ENCODE measurements at places on chromosomes 6 and 20.

- peak; percentile 23 for DNase-seq
Measured at GRCh38 chr6:138600726-138601125, 101.4 kb upstream of the NHSL1 start.

- DNase-seq, result peak; percentile 36
Measured at GRCh38 chr20:63968928-63969760, 586 bp downstream of the ZNF512B start.

GRCh38 chr20:50879649-50880550, 51.3 kb downstream of the ADNP start:
- no peak for DNase-seq

DNA sequence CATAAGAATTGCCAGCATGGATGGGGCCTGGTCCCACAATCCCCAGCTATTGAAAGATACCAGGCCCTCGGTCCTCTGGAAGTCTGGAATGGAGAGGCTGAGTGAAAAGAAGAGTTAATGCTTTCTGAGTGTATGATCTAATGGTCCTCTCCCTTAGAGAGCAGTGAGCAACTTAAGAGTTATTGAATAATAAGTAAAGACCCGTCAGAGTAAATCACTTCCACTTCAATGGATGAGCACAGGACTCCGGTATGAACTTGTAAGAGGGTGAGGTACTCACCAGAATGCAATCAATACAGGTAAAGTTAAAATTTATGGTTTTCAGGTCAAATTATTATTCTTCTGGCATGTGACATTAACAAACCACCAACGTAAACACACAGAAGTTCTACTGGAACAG, 39.9 kb downstream of the FAXC start:
- no peak for DNase-seq

DNA sequence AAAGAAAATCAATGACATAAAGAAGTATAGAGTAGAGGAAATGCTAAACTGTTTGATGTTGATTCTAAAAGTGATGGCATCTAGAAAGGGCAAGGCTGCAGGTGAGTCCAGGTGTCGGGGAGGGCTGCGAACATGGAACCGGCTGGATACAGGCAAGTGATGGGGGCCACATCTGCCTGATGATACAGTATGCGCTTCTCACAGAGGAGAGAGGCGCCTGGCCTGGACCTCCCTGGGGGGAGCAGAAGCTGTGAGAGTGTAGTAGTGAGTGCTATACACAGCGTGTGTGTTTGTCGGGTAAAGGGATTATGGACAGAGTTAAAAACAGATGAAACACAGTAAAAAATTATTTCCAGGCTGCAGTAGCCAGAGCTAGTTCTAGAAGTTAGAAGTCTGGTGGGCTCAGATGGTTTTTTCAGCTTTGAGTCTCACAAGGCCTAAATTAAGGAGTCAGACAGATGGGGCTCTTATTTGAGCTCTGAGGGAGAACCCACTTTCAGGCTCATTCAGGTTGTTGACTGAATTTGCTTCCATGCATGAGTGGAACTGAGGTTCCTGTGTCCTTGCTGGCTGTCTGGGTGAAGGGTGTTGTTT, 195.8 kb upstream of the ARG1 start:
- no peak for DNase-seq

DNA sequence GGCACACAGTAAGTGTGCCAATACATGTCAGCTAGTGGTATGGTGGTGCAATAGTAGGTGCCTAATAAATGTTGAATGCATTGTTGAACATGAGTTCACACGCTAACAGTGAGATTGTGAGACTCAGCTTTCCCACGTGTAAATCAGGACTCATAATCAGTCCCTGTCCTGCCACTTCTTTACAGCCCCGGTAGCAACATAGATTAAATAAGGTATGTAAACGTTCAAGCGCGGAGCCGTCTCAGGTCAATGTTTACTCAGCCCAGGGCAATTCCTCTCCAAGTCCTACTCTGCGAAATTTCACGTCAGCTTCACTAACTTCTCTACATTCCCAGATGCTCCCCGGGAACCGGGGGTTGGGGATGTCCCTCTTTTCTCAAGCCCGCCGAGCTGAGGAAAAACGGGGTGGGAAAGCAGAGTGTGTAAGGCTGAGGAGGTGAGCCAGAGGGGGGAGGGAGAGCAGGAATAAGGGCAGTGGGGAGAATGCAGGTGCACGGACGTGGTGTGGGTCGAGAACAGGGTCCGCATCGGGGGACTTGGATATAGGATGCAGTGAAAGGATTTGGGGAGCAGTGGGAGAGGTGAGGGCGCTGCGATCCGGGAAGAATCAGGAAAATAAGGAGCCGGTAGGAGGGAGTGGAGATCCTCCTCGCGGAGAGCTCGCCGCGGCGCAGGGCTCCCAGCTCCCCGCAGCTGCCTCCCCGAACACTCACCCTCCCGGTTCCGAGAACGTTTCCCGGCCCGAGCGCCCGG, 544 bp upstream of the TP53INP2 start:
- peak; percentile 37 for DNase-seq

DNA sequence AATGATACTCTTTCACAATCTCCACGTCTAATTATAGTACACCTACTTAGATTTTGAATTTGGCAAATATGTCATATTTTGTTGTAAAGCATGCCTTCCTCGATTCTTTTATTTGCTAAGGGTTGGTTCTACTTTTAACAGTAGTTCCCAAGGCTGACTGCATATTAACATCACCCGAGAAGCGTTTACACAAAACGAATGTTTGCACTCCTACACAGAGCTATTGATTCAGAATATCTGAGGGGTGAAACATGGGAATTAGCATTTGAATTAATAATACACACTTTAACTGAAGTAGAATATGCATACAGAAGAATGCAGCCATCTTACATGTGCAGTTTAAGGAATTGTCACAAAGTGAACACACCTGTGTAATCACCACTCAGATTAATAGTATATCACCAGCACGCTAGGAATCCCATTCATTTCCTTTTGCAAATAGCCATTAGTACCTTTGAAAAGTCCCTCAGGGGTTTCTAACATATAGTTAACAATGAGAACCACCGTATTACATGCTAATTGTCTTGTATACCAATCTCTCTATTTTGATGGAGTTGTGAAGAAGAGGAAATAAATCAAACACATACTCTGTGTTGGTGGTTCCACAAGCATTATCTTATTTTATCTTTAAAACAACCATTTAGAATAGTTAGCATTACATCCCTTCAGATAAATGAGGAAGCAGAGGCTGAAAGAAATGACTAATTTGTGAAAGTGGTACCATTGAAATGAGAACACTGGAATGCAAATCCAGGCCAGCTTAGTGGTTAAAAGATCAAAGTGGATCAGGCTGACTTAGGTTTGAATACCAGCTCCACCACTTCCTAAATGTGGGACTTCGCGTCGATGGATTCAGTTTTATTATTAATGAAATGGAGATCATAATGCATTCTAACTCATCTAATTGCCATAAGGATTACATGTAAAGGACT, 317.6 kb downstream of the HDGFL1 start:
- no peak for DNase-seq

- DNase-seq, result peak; percentile 55
Measured at GRCh38 chr6:13560651-13561044, 13.8 kb upstream of the SIRT5 start.

GRCh38 chr6:1997702-1998101, 247.7 kb downstream of the GMDS start:
- DNase-seq, result no peak

DNA sequence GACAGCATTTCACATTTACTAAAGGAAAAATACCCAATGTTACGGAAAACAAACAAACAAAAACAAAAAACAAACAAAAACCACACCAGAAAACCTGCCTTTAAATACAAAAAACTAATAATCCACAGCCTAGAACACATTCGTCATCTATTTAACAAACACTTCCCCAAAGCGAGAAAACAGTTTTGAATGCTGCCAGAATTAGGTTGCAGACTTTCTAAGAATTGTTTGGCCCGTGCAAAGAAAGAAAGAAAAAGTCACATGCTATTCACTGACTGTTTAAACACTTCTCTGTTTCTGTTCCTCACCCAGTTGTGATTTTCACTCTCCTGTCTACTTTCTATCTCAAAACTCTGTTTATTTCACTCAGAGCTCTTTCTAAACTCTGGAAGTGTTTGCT, 52.5 kb downstream of the BCAS1 start:
- DNase-seq, result no peak

DNA sequence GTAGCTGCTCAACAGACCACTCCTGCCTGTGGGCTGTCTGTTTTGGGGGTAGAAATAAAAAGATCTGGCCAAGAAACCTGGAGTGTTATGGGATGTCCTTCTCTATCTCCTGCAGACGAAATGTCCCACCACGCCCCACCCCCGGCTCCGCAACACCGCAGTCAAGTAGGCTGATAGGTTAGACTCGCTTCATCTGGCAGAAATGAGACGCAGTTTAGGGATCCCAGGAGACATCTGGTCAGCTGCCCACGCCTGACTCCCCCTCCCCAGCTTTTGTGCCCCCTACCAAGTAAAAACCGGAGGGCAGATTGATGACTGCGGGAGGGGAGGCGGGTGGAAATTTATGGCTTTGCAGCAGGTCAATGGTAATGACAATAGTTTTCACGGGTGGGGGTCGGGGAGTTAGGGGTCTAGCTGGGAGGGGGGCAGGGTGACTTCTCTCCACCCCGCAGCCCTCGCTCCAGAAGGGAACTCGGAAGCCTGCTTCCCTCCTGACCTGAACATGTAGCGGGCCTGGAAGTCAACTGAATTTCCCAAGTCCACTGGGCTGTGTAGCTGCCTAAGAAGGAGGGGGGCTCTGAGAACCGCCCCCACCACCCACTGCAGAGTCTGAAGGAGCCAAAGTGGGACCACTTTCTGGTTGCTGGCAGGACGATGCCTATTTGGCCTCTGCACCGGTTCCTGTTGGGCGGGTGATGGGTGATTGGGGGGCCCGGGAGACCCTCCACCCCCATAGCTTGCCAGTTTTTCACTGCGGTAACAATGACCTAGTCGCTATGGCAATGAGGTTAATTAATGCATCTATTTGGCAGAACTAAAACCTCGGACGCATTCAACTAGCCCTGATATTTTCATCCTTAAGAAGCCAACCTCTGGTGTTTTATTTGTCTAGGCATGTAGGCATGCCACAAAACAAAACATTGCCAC, 25.7 kb downstream of the PMEPA1 start:
- DNase-seq, result no peak

- peak; percentile 54 for DNase-seq
Measured at GRCh38 chr6:89501222-89501621, 68.3 kb downstream of the ANKRD6 start.

DNA sequence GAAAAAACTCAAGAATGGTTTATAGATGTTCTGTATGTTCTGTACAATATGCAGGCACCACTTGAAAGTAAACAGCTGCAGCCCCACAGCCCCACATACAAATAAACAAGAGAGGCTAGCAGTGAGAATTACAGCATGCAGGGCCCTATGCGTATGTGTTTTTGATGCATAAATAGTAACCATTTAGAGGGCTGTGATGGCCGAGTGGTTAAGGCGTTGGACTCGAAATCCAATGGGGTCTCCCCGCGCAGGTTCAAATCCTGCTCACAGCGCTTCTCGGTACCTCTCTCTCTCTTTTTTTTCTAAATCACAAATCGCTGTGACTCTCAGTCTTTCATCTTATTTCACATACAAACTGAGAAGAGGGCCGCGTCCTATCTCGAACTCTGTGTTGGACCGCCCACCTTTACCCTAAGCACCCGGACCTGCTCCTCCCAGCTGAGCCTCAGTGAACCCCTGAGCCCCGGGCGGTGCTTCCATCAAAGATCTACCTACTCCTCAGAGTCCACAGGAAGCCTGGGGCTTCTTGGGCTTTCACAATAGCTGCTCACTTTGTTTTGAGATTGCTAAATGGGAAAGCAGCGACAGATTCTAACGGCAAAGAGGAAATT, 37.7 kb upstream of the PRSS16 start:
- DNase-seq, result no peak

DNA sequence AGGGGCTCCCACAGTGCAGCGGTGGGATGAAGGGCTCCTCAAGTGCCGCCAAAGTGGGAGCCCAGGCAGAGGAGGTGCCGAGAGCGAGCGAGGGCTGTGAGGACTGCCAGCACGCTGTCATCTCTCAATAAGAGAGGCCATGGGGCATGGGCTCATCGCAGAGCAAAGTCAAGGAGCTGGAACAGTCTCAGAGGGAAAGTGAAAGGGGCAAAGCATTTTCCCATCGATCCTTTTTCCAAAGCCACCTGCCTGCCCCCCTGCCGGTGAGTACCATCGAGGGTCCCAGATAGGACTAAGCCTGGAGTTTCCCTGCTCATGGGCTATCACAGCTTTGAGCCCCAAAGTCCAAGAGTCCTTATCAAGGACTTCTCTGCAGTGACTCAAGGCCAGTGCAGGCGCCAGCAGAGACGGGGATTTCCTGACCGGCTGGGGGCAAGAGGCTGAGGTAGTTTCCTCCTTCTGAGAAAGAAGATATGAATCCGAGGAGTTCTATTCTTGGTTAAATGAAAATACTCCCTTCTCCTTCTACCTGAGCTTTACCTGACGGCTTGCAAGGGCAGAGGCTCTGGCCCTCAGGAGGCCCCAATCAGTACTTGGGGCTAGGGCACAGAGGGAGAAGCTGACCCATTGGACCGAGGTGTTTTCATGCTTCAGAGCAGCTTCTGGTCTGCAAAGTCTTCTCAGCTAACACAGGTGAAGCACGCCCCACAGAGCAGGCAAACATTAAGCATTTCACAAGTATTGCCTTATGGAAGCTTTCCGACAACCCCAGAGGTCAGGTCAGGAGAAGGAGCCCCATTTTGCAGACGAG, 22.6 kb downstream of the ETV7 start:
- no peak for DNase-seq

DNA sequence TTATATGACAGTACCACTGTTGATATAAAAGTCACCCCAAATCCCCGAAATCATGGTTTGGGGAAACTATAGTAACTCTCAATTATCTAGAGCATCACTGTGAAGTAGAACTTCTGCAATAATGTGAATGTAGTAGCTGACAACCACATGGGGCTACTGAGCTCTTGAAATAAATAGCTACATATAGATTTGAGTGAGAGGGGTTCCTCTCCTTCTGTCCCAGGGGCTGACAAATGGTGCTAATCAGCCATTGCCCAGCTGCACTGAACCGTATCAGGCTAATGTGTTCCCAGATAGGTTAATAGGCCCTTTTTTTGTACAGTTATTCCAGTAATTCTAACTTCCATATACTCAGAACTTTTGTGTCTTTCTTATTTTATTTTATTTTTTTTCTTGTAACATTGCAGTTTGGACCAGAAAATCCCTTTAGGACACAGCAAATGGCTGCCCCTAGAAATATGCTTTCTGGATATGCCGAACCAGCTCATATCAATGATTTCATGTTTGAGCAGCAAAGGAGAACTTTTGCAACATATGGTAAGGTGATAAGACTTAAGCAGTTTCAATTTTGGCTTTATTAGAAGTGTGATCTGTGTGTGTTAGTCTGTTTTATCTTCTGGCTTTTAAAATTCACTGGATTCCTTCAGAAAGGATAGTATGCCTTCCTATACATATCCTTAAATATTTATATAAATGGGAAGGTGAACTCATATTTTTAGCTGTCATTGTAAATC, 21.1 kb downstream of the CDC40 start:
- DNase-seq, result no peak

- DNase-seq, result no peak
Measured at GRCh38 chr6:31090275-31090972, 22.0 kb downstream of the C6orf15 start.

- DNase-seq, result no peak
Measured at GRCh38 chr6:166774770-166775169, 147.7 kb upstream of the RPS6KA2 start.

DNA sequence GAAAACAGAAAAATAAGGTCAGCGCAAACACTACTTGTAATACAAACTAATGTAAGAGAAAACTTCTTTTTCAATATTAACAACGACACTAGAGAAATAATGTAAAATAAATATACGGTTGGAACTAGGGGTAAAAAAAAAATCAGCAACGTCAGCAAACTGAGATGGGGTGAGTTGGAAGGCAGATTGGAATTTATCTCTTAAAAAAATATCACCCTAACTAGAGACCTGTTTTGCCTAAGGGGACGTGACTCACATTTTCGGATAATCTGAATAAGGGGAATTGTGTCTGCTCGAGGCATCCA, 705 bp upstream of the UTRN start:
- DNase-seq, result no peak

Data from A673 (cell line).